ENCODE measurements at places on chromosomes 5 and 9. TPM values are rescaled to one million over a fixed set of nuclear protein-coding genes. Genes with fewer than 3 reads are reported as not detected.
A peak's percentile ranks its signal among the peaks of the same experiment; 100 is the strongest.

The NMUR2 gene
- not detected for total RNA-seq

DNA sequence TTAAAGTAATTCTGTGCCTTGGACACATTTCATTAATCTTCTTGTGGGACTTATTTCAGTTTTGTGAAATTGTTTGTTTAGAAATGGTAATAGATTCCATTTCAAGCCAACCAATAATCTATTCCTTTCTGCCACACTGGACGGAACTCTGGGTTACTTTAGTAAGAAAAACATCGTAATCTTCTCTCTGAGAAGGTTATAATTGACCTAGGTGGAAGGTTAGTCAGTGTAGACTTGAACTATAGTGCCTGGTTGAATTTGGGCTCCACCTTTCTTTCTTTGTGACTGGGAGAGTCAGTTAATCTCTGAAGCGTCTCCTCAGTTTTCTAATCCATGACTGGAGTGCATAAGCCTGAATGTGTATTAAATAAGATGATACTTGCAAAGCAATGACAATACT lies 89.7 kb upstream of the PRLR start:
- DNase-seq = no peak

- no peak for DNase-seq
Observed at GRCh38 chr9:97556036-97556720, 54.7 kb downstream of the TMOD1 start.

DNA sequence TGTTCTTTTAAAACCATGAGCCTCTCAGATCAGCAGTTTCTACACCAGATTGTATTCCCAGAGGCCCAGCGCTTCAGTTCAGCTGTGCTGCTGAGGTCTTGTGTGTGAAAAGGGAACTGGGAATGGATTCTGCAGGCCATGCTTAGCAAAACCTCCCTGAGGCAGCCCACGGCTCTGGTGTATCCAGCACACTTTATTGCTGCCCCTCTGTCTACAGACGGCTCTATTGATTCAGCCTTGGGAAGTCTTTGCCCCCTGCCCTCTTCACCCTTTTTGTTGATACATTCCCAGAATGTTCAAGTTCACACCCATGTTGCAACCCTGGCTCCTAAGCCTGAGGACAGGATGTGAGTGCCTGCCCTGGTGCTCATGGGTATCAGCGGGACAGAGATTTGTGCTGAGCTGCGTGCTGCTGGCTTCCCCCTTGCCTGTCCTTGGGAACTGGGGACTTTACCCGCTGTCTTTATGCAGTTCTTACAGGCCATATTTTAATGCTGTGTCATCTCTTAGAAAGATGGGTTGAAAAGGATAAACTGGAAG lies 37.3 kb downstream of the ARHGAP26 start:
- peak; percentile 57 for DNase-seq
